Pancreas (tissue), 10 donors: ENCODE measurements at places on chromosomes 3 and 15.

GRCh38 chr15:89400782-89401545 lies 66.3 kb upstream of the POLG start:
- no peaks in the 10 kb centered on the region for H3K36me3 ChIP-seq
- H3K4me1 ChIP-seq: no peaks in the 10 kb centered on the region
- no peak overlapping the region for H3K4me3 ChIP-seq
- H3K27ac ChIP-seq: no peak overlapping the region
- DNase-seq: no peak

DNA sequence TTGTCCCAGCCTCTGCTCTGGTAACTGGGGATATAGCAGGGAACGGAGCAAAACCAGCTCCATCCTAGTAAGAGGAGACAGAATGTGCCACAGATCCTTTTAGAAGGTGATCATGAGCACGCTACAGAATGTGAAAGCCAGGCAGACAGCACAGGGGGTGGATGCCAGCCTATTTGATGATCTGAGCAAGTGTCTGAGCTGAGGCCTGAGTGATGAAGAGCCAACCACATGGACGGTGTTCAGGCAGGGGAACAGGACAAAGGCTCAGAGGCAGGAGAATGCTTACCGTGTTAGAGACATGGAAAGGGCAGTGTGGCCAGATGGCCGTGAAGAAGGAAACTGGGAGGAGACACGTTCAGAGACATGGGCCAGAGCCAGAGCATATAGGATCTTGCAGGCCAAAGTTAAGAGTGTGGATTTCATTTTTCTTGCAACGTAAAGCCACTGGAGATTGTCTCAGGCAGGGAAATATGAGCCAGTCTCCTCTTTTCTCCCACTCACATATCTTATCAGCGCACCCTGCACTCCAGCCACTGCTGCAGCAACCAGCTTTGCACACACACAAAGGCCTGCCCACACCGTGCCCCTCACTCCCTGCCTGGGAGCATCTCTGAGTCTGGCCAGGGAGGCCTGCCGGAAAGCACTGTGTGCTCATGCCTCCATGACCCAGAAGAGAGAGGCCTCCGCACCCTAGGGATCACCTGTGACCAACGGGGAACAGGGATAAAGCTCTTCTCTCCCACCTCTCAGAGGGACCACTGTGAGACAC lies 20.1 kb downstream of the RAB43 start:
- H3K27ac ChIP-seq: no peak overlapping the region
- no peaks in the 10 kb centered on the region for H3K36me3 ChIP-seq
- H3K4me3 ChIP-seq: no peak overlapping the region
- peak; percentile 6 for DNase-seq

DNA sequence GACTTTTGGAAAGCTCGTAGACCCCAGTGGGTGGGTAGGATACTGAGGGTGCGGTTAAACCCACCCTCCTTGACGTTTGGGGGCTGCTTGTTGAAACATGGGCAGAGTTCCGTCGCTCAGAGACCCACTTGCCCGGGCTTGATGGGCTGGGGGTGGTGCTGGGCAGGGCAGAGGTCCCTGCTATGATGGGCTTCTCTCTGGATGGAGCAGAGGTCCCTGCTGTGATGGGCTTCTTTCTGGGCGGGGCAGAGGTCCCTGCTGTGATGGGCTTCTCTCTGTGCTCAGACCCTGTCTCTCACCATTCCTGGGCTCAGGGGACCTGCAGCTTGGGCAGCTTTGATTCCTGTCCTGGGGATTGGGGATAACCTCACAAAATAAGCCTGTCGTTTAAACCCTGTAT lies 45.2 kb downstream of the FBLN2 start:
- no peak overlapping the region for H3K4me3 ChIP-seq
- no peaks in the 10 kb centered on the region for H3K36me3 ChIP-seq
- no peak for DNase-seq
- H3K4me1 ChIP-seq: no peaks in the 10 kb centered on the region
- no peaks in the 10 kb centered on the region for H3K27me3 ChIP-seq

GRCh38 chr3:104989878-104990277 lies 376.8 kb upstream of the ALCAM start:
- H3K27ac ChIP-seq: no peak overlapping the region
- H3K4me1 ChIP-seq: no peaks in the 10 kb centered on the region
- no peak for DNase-seq

- H3K4me1 ChIP-seq: peaks cover 4% of the 10 kb centered on the region
- DNase-seq: no peak
- H3K27me3 ChIP-seq: no peaks in the 10 kb centered on the region
- no peaks in the 10 kb centered on the region for H3K36me3 ChIP-seq
- H3K27ac ChIP-seq: no peak overlapping the region
Measured at GRCh38 chr3:93981649-93982048, 1.7 kb downstream of the ARL13B start.

- H3K27ac ChIP-seq: no peak overlapping the region
- DNase-seq: no peak
- no peaks in the 10 kb centered on the region for H3K27me3 ChIP-seq
- H3K4me1 ChIP-seq: no peaks in the 10 kb centered on the region
- H3K4me3 ChIP-seq: no peak overlapping the region
Measured at GRCh38 chr3:32500231-32500630, 2.4 kb downstream of the CMTM6 start.
